ENCODE measurements at places on chromosomes 6 and 20. TPM values are rescaled to one million over a fixed set of nuclear protein-coding genes. Genes with fewer than 3 reads are reported as not detected.

The BACH2 gene
- total RNA-seq = 75.1 TPM

The FOXQ1 gene
- total RNA-seq = not detected

- H3K36me3 ChIP-seq = no peaks in the 10 kb centered on the region
- no peak overlapping the region for H3K27ac ChIP-seq
- H3K4me1 ChIP-seq = no peaks in the 10 kb centered on the region
- H3K4me3 ChIP-seq = no peak overlapping the region
Measured at GRCh38 chr6:50289366-50289765, 239.6 kb upstream of the DEFB112 start.

- H3K27ac ChIP-seq = no peak overlapping the region
- DNase-seq = no peak
- no peaks in the 10 kb centered on the region for H3K27me3 ChIP-seq
- H3K36me3 ChIP-seq = peaks cover 4% of the 10 kb centered on the region
- H3K4me3 ChIP-seq = no peak overlapping the region
- H3K4me1 ChIP-seq = peaks cover 2% of the 10 kb centered on the region
Measured at GRCh38 chr20:33540427-33540826, 50.5 kb downstream of the CBFA2T2 start.

DNA sequence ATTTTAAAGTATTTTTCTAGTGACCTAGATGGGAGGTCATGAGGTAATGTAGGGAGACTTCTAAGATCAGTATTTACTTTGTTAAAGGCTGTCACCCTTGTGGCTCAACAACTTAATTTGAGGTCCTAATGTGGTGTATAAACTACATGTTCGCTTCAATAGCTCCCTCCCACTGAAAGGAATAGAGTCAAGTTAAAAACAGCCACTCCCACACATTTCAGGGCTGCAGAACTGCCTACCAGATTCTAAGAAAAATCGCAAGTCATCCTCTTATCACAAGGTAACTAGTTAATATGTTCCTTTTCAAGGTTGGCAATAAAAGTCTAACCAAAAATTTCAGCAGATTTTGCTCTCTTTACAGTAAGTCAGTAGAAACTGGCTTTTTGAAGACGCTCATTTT is 15.1 kb downstream of the GSTA1 start:
- no peak overlapping the region for H3K4me3 ChIP-seq
- DNase-seq = no peak
- H3K4me1 ChIP-seq = no peaks in the 10 kb centered on the region
- no peak overlapping the region for H3K27ac ChIP-seq

The KIFC1 gene
- total RNA-seq = 107 TPM

- H3K27ac ChIP-seq = no peak overlapping the region
- no peak for DNase-seq
- H3K4me3 ChIP-seq = no peak overlapping the region
- H3K4me1 ChIP-seq = no peaks in the 10 kb centered on the region
- peaks cover 3% of the 10 kb centered on the region for H3K36me3 ChIP-seq
Measured at GRCh38 chr6:159804504-159804903, 4.4 kb downstream of the PNLDC1 start.

The C20orf144 gene
- 0.15 TPM for total RNA-seq

The PDE10A gene
- not detected for total RNA-seq

The ENPP5 gene
- 0.62 TPM for total RNA-seq

The TRIM15 gene
- total RNA-seq = 0.79 TPM

GRCh38 chr6:133816171-133816570 is 72.7 kb upstream of the TCF21 start:
- H3K36me3 ChIP-seq = no peaks in the 10 kb centered on the region
- no peak overlapping the region for H3K27ac ChIP-seq
- H3K4me1 ChIP-seq = peaks cover 11% of the 10 kb centered on the region
- no peak for DNase-seq
- no peak overlapping the region for H3K4me3 ChIP-seq
- H3K27me3 ChIP-seq = peaks cover 16% of the 10 kb centered on the region

GRCh38 chr6:87054143-87054833 is 40.6 kb downstream of the CGA start:
- H3K4me3 ChIP-seq = no peak overlapping the region
- no peaks in the 10 kb centered on the region for H3K27me3 ChIP-seq
- DNase-seq = no peak
- peaks cover 3% of the 10 kb centered on the region for H3K4me1 ChIP-seq
- no peaks in the 10 kb centered on the region for H3K36me3 ChIP-seq
- no peak overlapping the region for H3K27ac ChIP-seq
